ENCODE measurements at places on chromosomes 2 and 18.

DNA sequence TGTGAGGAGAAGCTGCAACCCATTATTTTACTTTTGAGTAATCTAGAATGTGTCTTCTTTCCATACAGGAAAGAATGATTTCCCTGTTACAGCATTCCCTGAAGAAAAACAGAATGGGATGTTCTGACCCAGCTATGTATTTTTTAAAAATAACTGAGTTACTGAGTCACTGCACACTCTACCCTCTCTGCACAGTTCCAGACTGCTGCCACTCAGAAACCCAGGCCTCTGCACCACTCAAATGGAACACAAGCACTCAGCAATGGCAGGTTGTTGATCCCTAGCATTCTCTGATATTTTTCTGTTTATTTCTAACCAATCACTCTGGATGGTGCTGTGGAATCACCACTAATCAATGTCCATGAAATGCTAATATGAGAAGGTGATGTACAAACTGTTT is 1300.0 kb upstream of the FAM98A start:
- no peak for DNase-seq

DNA sequence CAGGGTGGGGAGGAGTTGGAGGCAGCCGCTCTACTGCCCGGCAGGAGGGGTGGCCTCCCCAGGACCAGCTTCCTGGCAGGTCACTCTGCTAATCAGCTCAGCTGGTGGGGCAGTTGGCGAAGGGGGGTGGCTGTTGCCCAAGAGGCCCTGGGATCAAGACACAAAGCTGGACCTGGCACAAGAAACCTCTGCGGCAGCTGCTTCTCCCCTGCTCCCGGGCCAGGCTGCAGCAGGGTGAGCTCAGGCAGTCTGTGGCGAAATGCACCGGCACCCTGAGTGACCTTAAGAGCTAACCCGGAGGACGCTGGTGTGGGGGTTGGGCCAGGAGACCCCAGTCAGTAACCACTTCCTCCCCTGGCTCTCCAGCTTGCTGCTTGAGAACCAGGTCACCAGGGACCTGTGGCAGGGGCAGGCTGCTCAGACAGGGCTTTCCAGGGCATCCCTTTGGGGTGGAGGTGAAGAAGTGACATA is 31.1 kb downstream of the TOGARAM2 start:
- peak; percentile 80 for DNase-seq

GRCh38 chr2:100584816-100585215 is 22.0 kb downstream of the PDCL3 start:
- no peak for DNase-seq

GRCh38 chr2:218432676-218433365 is 13.9 kb downstream of the VIL1 start:
- no peak for DNase-seq

DNA sequence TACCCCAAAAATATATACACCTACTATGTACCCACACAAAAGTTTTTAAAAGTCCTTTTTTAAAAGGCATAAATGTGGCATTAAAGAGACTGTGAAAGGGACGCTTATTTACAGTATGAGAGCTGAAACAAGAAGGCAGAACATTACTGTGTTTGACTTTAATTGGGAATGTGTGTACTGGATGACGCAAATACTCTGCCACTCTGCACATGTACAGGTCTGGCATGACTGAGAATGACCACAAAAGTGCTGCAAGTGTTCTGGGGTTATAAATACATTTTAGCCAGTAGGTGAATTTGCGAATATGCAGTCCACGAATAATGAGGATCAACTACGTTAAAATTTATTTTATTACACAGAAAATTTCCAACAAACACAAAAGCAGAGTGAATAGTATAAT is 11.4 kb downstream of the DARS1 start:
- no peak for DNase-seq

DNA sequence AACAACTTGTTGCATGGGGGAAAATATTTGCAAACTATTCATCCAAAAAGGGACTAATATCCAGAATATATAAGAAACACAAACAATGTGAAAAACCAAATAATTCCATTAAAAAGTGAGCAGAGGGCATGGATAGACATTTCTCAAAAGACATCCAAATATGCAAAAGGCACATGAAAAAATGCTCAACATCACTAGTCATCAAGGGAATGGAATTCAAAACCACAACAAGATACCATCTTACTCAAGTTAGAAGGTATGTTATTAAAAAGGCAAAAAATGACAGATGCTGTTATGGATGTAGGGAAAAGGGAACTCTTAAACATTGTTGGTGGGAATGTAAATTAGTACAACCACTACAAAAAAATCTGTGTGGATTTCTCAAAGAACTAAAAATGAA is 396.5 kb downstream of the CCDC85A start:
- no peak for DNase-seq

GRCh38 chr2:226211439-226211838 is 588.2 kb downstream of the IRS1 start:
- DNase-seq: no peak

DNA sequence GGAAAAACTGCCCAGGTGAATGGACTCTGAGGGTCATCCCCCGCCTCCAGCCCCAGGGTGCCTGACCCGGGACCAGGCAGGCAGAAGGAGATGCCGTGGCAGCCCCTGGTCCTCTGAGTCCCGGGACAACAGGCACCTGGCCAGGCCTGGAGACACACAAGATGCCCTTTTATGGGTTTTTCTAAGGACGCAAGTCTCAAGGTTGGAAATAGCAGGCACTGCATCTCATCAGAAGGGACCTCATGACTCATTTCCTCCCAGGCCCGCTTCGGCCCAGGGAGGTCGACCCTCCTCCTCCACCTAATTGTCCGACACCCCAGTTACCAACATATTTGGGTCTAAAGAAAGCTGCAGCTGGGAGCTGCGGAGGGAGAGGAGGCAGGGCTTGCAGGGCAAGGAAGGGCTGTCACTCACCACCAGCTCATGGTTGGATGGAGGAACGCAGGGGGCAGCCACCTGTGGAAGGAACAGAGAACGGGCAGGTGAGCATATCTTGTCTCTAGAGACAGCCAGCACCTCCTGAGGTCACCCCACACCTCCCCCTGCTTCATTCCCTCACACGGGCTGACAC is 82.9 kb downstream of the TNS1 start:
- DNase-seq: no peak

- DNase-seq: peak; percentile 28
Measured at GRCh38 chr2:127219171-127220070, 678 bp downstream of the CYP27C1 start.

- DNase-seq: no peak
Measured at GRCh38 chr2:99420751-99421299, 69.0 kb downstream of the REV1 start.

DNA sequence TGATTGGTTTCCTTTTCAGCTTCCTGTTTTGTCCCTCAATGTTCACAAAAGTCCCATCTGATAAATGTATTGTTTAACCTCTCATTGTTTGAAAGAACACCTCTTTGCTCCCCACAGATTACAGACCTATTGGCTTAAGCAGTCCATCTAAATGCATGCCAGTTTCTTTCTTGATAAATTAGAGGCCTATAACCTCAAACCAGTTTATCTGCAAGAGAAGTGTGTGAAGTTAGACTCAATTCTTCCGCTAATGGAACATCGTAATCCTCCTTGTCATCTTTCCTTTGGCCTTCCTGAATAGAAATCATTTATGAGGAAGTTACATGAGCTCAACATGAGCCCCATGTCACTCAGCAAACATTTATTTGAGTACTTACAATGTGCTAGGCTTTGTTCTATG is 74.0 kb downstream of the FRZB start:
- DNase-seq: no peak

GRCh38 chr2:99822474-99823207 is 319.7 kb downstream of the AFF3 start:
- no peak for DNase-seq

- DNase-seq: no peak
Measured at GRCh38 chr2:31191931-31192330, 25.4 kb downstream of the CAPN14 start.

- no peak for DNase-seq
Measured at GRCh38 chr2:121173112-121173511, 111.9 kb downstream of the TFCP2L1 start.

GRCh38 chr2:197134206-197134605 is 176.4 kb downstream of the ANKRD44 start:
- no peak for DNase-seq

- no peak for DNase-seq
Measured at GRCh38 chr18:3910512-3910911, 460.5 kb downstream of the TGIF1 start.

- DNase-seq: no peak
Measured at GRCh38 chr18:61820882-61821281, 71.9 kb downstream of the RNF152 start.

GRCh38 chr18:14908541-14908940 is 160.6 kb downstream of the ANKRD30B start:
- DNase-seq: no peak

GRCh38 chr2:226898897-226899296 is 63.0 kb downstream of the RHBDD1 start:
- no peak for DNase-seq

- DNase-seq: no peak
Measured at GRCh38 chr2:238501311-238501710, 74.6 kb downstream of the ASB1 start.

GRCh38 chr2:11533278-11534070 is at the start of gene GREB1:
Gene GREB1, plus strand, starts transcription at chr2:11534045. Its CDS starts 22,570 bp downstream, at chr2:11556615.
- DNase-seq: no peak

DNA sequence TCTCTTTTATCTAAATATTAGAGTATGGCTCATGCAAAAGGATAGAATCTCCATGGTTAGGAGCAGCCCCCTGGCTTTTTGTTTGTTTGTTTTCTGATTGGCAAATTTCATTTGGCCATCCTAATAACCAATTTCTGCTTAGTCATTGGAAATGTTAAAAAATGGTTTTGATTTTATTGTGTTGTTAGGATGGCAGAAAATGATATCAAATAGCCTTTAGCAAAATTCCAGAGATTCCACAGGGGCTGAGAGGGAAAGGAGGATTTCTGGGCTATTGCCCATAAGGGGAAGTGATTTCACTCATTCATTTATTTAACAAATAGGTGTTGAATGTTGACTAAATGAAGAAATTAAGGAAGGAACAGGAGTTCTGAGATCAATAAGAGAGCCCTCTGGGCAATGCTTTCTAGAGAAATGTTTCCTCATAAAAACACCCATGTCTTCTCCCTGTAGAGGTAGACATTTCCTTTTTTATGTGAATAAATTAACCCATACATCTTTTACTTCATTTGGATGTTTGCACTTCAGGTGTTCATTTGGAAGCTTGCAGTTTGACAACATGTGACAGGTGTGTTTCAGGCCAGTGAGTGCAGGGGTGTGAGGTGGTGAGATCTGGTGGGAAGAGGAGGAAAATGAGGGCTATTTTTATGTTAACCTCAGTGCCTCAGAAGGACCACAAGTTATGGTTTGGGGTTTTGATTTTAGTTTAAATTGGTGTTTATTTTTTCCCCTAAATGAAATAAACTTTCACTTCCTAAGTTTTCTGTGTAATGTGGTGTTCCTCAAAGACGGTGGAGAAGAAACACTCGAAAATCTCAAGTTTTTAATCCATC is 61.7 kb upstream of the EPC2 start:
- DNase-seq: no peak

GRCh38 chr2:23901966-23902846 is 24.7 kb downstream of the ATAD2B start:
- DNase-seq: no peak

GRCh38 chr2:109130723-109130995 is 1.7 kb downstream of the SH3RF3 start:
- no peak for DNase-seq

- no peak for DNase-seq
Measured at GRCh38 chr2:29061176-29061575, 13.1 kb downstream of the PCARE start.

Data from SJCRH30 (cell line).